ENCODE measurements at places on chromosomes 1 and 21. TPM values are rescaled to one million over a fixed set of nuclear protein-coding genes. Genes with fewer than 3 reads are reported as not detected.

Gene FCAMR
- 0.07 TPM for total RNA-seq

Gene SYPL2
- not detected for total RNA-seq

Gene SAMSN1
- total RNA-seq, result 115 TPM

Gene MROH9
- total RNA-seq, result not detected

Gene CLDN17
- total RNA-seq, result not detected

Gene KRTAP10-4
- total RNA-seq, result not detected

Gene RPTN
- not detected for total RNA-seq

Gene PGBD2
- total RNA-seq, result 9.1 TPM

Gene S100B
- 0.20 TPM for total RNA-seq

Gene BARHL2
- not detected for total RNA-seq

Gene HLX
- 0.91 TPM for total RNA-seq

Gene MAPKAPK2
- total RNA-seq, result 71.4 TPM

Gene S100A11
- total RNA-seq, result 488 TPM

Gene LCE3E
- not detected for total RNA-seq

Gene KRTAP13-1
- total RNA-seq, result not detected

Gene KCNA3
- 56.0 TPM for total RNA-seq

Gene CYP4X1
- not detected for total RNA-seq

Gene BTG2
- 68.9 TPM for total RNA-seq

Gene MMEL1
- 1.2 TPM for total RNA-seq

Gene ZNF670
- 2.0 TPM for total RNA-seq

Gene LAD1
- total RNA-seq, result not detected

Gene SERTAD4
- not detected for total RNA-seq

Gene PRAMEF26
- total RNA-seq, result not detected

Gene CLCA1
- not detected for total RNA-seq

Gene SPRR4
- total RNA-seq, result not detected

Gene ARHGEF2
- total RNA-seq, result 189 TPM

Gene FCER1A
- not detected for total RNA-seq

Gene LCE2B
- total RNA-seq, result not detected

Data from T-helper 2 cell treated with Interferon-gamma antibody and Interleukin-4, amounts not matched to agents 100 ng/mL and 5 ng/mL, for 36 hours (primary cell).